CD4-positive, alpha-beta T cell treated with Interleukin-17A for 4 hours (primary cell): ENCODE measurements at places on chromosomes 1 and 21.

- DNase-seq: no peak
Measured at GRCh38 chr1:211472724-211473123, 19.2 kb downstream of the RD3 start.

GRCh38 chr21:27673581-27673980, 706.7 kb upstream of the ADAMTS5 start:
- no peak for DNase-seq

DNA sequence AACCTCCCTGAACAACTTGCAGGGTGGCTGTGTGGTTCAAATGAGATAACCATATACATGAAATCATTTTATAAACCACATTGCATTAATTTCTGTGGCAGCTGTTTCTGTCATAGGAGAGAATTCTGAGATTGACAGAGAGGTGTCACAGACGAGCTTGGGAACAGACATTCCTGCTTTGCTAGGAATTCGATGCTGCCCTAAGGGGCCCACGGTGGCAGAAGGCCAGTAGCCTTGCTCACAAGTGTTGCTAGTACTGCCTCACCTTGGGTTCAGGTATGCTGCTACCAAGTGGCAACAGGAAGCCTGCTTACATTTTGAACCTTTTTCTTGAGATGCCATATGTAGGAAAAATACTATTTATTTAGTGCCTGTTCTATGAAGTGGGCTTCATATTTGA, 13.4 kb downstream of the KCNA10 start:
- no peak for DNase-seq

DNA sequence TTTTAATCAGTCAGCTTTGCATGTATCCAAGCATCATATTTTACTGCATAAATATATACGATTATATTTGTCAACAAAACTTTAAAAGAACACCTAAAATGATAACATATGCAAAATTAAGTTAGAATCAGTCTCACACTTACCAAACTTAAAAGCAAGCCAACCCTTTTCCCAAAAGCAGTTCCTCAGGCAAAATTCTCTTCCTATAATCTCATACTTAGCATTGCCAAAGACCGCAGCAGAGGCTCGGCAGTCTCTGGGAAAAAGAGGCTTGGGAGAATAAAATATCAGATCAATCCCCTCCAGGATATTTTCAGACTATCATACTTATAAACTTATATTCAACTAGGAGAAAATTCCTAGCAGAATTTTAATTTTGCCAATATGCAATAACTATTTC, 93.2 kb upstream of the RGS18 start:
- DNase-seq: no peak

DNA sequence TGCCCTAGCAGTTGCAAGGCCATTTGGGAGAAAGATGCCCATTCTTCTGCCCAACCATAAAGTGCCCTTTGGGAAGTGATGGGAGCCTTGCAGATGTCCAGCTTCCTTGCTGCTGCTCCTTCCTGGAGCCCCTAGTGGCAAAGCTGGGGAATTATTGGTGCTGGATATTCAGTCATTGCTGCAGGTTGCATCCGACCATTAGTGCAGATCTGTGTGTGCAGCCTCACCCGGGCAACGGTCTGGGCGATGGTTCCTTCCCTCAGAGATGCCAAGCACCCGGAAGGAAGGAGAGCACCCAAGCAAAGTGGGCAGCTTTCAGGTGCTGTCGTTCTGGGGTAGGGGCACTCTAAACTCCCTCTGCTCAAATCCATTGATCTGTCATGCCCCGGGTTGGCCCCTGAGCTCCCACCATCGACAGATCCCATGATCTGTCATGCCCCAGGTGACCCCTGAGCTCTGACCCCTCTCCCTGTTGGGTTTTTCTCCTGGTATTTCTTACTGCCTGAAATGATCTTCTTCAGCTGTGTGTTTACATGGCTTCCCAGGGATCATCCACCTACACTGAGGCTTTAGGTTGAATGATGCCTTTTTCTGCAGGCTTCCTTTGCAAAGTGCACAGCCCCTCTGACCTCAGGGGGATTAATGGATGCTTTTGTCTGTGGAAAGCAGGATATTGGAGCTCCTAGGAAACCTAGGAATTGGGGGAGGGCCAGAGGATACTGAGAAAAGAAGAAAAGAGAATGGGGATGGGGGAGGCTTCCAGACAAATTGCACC, 467.5 kb downstream of the PTPRU start:
- no peak for DNase-seq

DNA sequence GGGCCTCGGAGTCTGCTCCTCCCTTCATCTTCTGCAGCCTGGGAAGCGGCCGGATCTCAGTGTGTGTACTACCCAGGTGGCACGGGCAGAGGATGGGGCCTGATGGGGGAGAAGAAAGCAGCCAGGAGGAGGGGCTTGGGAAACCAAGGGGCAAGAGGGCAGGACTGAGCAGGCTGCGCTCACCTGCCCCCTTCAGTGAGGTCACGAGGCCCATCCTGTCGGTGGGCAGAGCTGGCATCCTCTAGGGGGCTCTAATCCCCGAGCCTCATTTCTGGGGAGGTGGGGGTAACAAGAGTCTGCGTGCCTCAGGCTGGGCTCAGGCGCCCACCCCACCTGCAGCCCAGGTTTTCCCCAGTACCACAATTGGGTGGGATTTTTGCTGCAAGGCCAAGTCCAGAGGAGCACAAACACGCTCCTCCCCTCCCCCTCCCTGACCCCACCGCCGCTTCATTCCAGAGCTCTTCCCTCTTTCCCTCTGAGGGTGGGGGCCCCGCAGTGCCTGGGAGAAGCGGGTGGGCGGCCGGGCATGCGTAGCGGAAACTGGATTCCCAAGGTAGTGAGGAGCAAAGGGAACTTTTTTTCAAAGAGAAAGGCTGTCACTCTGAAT, 1.8 kb upstream of the WNT3A start:
- no peak for DNase-seq

DNA sequence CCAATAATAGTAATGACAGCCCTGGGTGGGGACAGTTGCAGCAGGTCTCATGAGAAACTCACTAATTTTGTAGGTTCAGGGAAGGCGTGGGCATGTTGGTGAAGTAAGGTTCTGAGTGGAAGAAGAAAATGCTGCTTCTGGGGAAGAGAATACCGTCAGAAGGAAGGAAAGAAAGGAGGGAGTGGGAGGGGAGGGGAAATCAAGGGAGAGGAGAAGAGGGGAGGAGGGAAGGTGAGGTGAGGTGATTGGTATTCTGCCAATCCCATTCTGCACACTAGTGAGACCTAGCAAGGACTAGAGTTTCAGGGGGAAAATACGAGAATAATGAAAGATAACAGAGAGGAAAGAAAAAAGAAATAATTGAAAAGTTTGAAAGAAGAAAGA, 32.4 kb upstream of the MGST3 start:
- no peak for DNase-seq

DNA sequence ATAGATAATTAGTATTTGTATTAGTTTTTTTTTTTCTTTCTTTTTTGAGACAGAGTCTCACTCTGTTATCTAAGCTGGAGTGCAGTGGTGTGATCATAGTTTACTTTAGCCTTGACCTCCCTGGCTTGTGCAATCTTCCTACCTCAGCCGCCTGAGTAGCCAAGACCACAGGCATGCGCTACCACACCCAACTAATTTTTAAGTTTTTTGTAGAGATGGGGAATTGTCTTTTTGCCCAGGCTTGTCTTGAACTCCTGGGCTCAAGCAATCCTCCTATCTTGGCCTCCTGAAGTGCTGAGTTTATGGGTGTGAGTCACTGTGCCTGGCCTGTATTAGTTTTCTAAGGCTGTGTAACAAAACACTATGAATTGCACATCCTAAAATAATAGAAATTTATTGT, 58.3 kb downstream of the MSH4 start:
- no peak for DNase-seq

DNA sequence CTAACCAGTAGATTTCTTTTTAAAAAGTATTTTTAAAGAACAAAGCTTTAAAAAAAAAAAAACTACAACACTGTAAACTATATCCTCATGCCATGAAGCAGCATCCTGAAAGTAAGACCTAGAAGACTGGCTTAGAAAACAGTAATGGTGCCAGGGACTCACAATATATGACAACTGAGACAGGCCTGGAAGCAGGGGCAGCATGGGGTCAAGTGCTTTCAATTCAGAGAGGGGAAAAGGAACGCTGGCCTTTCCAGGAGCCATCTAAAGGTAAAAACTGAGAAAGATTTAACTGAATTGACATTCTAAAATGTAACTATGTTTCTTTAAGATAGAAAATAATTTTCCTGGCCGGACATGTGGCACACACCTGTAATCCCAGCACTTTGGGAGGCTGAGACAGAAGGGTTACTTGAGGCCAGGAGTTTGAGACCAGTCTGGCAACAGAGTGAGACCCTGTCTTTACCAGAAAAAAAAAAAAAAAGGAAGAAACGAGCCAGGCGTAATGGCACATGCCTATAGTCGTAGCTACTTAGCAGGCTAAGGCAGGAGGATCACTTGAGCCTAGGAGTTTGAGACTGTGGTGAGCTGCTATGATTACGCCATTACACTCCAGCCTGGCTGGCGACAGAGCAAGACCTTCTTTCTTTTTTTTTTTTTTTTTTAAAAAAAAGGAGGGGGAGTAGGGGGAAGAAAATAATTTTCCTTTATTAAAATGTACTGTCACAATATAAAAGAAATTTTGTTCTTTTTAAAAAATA, 54.1 kb downstream of the SLC35D1 start:
- DNase-seq: no peak

DNA sequence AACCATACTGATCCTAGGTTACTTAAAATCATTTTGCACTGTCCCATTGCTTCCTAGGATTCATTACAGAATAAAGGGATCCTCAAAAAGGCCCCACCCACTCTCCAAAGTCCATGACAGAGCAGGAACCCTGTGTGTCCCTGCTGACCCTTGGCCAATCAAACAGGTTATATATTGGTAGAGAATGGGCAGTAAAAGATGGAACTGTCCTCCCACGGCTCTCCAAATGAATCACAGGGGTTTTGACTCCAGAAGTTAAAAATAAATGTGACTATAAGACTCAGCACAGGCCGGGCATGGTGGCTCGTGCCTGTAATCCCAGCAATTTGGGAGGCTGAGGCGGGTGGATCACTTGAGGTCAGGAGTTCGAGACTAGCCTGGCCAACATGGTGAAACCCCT, 65.5 kb downstream of the ACOT7 start:
- no peak for DNase-seq

GRCh38 chr1:8170059-8170835, 144.1 kb upstream of the ERRFI1 start:
- DNase-seq: no peak

- DNase-seq: no peak
Measured at GRCh38 chr1:47229886-47230691, 1.9 kb downstream of the TAL1 start.

DNA sequence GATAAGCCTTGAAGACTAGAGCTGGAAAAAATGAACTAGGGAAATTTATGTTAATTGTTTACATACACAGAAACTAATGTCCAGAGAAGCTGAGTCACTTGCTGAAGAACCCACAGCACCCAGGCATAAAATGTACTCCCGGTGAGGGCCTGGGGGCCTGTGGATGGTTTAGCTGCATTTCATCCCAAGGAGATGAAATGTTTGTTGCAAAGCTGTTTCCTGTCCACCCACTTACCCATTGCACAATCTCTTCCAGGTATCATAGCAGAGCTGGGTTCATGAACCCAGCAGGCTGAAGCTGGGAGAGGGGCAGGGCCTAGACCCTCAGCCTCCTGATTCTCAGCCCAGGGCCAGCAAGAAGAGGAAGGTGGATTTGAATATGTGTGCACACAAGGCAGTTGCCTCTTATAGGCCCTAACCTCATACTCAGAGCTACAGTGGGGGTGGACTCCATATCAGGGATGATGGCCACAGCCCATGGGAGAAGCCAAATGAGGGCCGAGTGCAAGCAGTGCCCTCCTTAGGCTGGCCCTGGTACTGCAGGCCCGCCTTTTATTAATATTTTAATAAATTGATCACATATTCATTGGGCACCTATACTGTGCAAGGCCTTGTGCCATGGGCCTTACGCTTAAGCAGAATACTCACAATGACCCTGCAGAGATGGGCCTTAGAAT, 110.8 kb downstream of the LACTBL1 start:
- DNase-seq: no peak

DNA sequence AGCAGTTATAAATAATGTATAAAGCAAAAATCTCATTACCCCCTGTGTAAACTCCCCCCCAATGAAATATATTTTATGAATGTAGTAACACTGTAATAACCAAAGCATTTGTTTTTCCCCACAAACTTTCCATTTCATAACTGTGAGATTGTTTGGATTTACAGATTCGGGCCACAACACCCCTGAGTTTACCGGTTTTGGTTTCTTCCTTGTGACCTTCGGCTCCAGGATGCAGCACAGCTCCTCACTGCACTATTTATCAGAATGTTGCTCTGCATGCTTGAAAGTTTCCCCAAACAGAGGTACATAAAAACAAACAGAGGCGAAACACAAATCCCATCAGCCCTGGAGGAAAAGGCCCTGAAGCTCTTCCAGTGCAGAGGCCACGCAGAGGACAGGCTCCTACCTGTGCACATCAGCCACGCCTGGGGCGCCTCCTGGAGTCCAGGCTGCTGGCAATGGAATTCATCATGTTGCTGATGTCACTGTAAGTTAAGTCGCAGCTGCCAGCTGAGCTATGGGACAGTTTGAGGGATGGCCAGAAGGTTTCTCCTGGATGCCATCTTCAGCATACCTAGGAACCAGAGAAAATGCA, 122.0 kb downstream of the LMO4 start:
- DNase-seq: peak; percentile 52

- no peak for DNase-seq
Measured at GRCh38 chr1:56135069-56135863, 444.1 kb downstream of the PLPP3 start.

GRCh38 chr1:107678993-107679392, 286.0 kb downstream of the VAV3 start:
- no peak for DNase-seq
